Body of pancreas (tissue), 4 donors: ENCODE measurements at places on chromosomes 3 and 15. TPM values are rescaled to one million over a fixed set of nuclear protein-coding genes. Genes with fewer than 3 reads are reported as not detected.

DNASE1L3 gene
- 2.1 TPM for total RNA-seq

DNA sequence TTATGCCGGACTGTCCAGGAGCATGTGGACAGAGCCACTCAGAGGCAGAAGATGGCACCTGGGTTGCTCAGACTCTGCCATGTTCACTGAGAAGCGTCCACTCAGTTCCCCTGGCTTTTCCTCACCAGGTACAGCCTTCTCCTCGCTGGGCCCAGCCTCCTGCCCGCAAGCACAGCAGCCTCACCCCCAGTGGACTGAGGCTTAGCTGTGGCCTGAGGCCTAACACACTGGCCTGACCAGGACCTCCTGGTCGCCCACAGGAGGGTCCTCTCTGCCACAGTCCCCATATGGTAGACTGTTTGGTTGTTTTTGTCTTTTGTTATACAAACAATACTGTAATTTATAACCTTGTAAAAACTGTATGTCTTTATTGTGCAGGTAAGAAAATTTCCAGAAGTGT, 15.5 kb downstream of the HTR3C start:
- H3K27ac ChIP-seq: no peak overlapping the region
- H3K4me3 ChIP-seq: no peak overlapping the region
- no peaks in the 10 kb centered on the region for H3K4me1 ChIP-seq

- H3K27me3 ChIP-seq: no peaks in the 10 kb centered on the region
- H3K4me1 ChIP-seq: no peaks in the 10 kb centered on the region
- H3K27ac ChIP-seq: no peak overlapping the region
- H3K36me3 ChIP-seq: no peaks in the 10 kb centered on the region
Measured at GRCh38 chr15:62521396-62521795, 356.3 kb upstream of the C2CD4B start.

FRMD5 gene
- total RNA-seq: 1.3 TPM

GRCh38 chr3:70916375-70917055, 604.1 kb upstream of the MDFIC2 start:
- no peaks in the 10 kb centered on the region for H3K36me3 ChIP-seq
- no peak overlapping the region for H3K27ac ChIP-seq
- H3K27me3 ChIP-seq: no peaks in the 10 kb centered on the region
- H3K4me1 ChIP-seq: no peaks in the 10 kb centered on the region

GRCh38 chr15:95470529-95470928, 860.0 kb upstream of the NR2F2 start:
- H3K36me3 ChIP-seq: no peaks in the 10 kb centered on the region
- no peaks in the 10 kb centered on the region for H3K4me1 ChIP-seq
- H3K4me3 ChIP-seq: no peak overlapping the region
- no peaks in the 10 kb centered on the region for H3K27me3 ChIP-seq
- H3K27ac ChIP-seq: no peak overlapping the region

GOLGA8M gene
- total RNA-seq: not detected

DNA sequence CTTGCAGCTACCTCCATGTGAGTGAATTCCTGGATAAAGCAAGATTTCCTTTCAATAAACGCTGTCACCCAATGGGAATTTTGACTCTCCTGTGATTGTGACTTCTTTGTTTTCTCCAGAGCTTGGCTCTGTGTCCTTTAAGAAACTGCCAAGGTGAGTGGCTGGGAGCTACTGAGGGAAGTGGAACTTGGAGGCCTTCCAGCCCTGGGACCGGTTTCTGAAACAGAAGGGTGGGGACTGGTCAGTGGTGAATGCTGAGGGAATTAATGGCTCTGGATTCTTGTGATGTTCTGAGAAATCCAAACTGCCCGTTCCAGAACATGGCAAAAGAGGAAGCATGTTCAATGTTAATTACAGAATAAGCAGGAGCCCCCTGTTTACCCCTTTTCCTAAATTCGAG, 41.1 kb upstream of the MYZAP start:
- H3K27me3 ChIP-seq: no peaks in the 10 kb centered on the region
- DNase-seq: peak; percentile 74
- H3K4me3 ChIP-seq: no peak overlapping the region
- peaks cover 71% of the 10 kb centered on the region for H3K4me1 ChIP-seq

DNA sequence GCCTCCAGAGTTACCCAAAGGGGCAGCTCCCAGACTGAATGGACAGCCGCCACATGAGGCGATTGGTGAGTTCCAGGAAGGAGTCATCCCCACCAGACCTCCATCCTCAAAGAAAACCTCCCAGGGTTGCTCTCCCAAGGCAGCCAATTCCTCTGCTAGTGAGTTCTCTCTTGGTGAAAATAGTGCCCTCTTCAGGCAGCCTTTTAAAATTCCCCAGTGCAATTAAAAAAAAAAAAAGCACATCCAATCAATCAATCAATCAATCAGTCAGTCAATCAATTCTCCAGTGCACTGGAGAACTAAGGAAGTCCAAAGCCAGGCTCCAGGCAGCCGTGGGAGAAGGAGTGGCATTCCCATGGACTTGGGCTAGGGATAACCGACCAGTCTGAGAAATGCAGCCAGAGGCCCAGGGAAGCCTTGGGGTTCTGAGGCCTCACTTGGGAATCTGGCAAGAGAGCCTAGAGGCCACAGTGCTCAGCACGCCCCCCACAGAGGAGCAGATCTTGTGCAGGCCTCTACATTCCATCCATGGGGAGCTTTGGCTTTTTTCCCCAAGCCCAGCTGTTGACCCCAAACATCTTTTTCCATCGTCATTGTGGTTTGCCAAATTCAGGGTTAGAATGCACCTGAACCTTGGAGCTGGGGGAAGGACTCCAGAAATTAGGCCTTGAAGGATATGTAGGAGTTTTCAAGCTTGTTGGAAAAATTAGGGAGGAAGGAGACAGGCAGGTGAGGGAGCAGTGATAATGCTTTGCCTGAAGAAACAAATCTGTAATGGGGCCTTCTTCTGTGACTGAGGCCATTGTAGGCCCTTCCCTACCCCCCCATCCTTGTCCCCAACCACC, 4.8 kb downstream of the PAQR5 start:
- H3K4me1 ChIP-seq: peaks cover 54% of the 10 kb centered on the region
- H3K36me3 ChIP-seq: no peaks in the 10 kb centered on the region
- H3K4me3 ChIP-seq: no peak overlapping the region
- peak overlapping the region; percentile 42 for H3K27ac ChIP-seq

DNA sequence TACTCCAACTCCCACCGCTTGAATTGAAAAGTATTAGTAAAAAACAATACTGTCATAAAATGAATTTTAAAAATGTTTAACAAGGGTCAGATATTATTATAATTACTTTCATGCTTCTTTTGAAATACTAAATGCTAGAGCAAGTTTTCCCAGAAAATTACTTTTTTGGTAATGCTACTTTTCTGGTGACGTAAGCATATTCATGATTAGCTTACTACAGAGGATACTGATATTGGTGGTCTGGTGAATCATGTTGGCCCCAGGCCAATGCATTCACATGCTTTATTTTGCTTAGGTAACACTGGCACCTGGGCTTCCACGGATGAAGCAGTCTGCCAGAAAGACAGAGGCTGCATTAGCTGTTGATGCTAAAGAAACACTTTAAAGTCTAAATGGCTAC, 12.4 kb downstream of the SPATA16 start:
- no peaks in the 10 kb centered on the region for H3K4me1 ChIP-seq
- H3K36me3 ChIP-seq: no peaks in the 10 kb centered on the region
- DNase-seq: no peak

DNA sequence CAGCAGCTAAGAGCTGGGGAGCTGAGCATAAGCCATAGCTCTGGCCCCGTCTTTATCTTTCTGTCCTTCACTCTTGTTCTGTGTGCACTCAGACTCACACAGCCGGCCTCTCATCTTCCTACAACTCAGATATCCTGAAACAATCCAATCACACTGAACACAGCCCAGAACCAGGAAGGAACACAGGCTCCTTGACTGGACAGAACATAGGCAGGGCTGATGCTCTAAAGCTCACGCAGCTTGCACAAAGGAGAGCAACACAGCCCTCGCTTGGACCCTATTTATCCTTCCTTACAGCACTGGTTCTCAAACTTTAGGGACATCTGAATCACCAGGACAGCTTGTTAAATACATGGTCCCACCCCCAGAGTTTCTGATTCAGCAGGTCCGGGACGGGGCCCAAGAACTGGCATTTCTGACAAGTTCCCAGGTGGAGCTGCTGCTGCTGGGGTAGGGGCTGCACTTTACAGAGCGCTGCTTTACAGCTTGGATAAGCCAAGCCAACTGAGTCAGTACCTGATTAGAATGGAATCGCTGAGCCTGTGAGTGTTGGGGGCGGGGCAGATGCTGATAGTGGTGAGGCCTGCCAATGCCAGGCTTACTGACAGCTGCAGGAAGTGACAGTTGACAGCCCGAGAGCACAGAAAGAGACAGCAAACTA, 65.1 kb downstream of the MRPL46 start:
- DNase-seq: no peak
- H3K4me1 ChIP-seq: no peaks in the 10 kb centered on the region
- no peaks in the 10 kb centered on the region for H3K36me3 ChIP-seq
- no peak overlapping the region for H3K4me3 ChIP-seq
- H3K27ac ChIP-seq: no peak overlapping the region
- peaks cover 4% of the 10 kb centered on the region for H3K27me3 ChIP-seq

DNA sequence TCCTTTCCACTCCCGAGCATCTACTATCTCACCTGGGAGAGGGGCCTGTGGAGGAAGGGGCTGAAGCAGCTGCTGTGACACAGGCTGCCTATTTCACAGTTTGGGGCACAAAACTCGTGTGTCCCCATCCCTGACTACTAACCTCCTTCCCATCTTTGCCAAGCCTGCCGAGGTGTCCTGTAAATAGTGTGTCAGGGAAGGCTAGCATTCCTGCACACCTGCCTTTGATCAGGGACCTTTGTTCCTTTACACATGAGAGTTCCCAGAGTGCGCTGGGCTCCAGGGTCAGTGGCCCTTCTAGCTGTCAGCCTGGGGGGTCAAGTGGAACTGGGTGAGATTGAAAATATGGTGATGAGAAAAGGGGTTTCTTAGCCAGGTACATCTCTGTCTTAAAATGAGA, 13.0 kb upstream of the TF start:
- no peaks in the 10 kb centered on the region for H3K27me3 ChIP-seq
- DNase-seq: no peak
- H3K4me1 ChIP-seq: peaks cover 51% of the 10 kb centered on the region
- H3K36me3 ChIP-seq: no peaks in the 10 kb centered on the region
- no peak overlapping the region for H3K27ac ChIP-seq

TMEM212 gene
- total RNA-seq: not detected

CCR9 gene
- not detected for total RNA-seq

- no peaks in the 10 kb centered on the region for H3K27me3 ChIP-seq
- H3K27ac ChIP-seq: peak overlapping the region; percentile 95
- peak overlapping the region; percentile 33 for H3K4me3 ChIP-seq
- H3K36me3 ChIP-seq: no peaks in the 10 kb centered on the region
- DNase-seq: peak; percentile 8
Measured at GRCh38 chr3:150602426-150603152, 532 bp upstream of the SELENOT start.
